ENCODE measurements at places on chromosomes 4 and X. TPM values are rescaled to one million over a fixed set of nuclear protein-coding genes. Genes with fewer than 3 reads are reported as not detected.

Gene UBL4A
- 51.1 TPM for total RNA-seq

Gene DMD
- 120 TPM for total RNA-seq

Gene POLN
- 3.5 TPM for total RNA-seq

DNA sequence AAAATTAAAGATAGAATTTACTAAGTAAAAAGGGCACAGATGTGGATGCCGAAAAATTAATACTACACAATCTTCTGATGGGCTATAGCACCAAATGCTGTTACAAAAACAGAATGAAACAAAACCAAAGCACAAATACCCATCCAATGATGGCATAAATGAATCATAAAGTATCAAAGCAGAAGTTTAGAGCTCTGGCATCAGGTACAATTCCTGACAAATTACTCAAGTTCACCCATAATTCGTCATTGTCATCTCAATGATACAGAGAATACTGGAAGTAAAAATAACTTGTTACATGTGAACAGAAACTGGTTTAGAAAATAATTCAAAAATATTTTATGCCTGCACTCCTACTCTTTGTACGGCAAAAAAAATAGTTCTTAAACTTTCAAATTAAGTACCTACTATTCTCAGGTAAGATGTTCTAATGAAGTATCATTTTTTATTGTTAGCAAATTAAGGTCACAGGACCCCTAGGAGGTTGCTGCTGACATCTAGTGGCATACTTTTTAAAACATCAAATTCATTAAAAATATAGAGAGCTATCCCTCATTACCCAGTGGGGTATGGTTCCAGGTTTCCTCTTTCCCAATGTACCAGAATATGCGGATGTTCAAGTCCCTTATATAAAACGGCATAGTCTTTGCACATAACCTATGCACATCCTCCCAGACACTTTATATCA lies 126.1 kb downstream of the INPP4B start:
- DNase-seq: no peak

DNA sequence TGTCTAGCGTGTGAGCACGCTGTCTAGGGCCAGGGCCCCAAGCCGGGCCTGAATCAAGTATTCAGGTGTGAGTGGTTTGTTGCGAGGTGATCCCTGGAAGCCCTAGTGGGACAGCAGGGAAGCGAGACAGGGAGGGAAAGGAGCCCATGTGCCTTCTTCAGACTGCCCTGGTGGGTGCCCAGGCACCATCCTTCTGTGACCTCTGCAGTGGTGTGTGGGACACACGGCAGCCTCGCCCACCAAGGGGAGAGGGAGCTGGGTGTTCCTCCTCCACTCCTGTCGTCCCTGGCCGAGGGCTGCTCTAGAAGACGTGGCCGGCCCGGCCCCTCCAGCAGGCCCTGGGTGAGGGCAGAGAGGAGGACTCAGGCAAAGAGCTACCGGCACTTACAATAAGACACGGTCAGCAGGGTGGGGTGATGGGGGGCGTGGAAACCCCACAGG lies 47.4 kb downstream of the HTRA3 start:
- DNase-seq: no peak

- no peak for DNase-seq
Observed at GRCh38 chr4:48311896-48312295, 29.4 kb upstream of the SLAIN2 start.

DNA sequence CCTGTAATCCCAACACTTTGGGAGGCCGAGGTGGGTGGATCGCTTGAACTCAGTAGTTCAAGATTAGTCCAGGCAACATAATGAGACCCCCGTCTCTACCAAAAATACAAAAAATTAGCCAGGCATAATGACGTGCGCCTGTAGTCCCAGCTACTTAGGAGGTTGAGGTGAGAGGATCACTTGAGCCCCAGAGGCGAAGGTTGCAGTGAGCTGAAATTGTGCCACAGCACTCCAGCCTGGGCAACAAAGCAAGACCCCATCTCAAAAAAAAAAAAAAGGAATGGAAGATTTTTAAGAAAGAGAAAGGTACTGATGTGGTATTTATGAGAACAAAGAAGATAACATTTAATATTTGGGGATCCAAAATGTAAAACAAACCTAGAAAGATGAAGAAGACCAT lies 27.0 kb upstream of the NMU start:
- no peak for DNase-seq
